Colonic mucosa (tissue), 4 donors: ENCODE measurements at places on chromosomes 3 and 15. TPM values are rescaled to one million over a fixed set of nuclear protein-coding genes. Genes with fewer than 3 reads are reported as not detected.

DNA sequence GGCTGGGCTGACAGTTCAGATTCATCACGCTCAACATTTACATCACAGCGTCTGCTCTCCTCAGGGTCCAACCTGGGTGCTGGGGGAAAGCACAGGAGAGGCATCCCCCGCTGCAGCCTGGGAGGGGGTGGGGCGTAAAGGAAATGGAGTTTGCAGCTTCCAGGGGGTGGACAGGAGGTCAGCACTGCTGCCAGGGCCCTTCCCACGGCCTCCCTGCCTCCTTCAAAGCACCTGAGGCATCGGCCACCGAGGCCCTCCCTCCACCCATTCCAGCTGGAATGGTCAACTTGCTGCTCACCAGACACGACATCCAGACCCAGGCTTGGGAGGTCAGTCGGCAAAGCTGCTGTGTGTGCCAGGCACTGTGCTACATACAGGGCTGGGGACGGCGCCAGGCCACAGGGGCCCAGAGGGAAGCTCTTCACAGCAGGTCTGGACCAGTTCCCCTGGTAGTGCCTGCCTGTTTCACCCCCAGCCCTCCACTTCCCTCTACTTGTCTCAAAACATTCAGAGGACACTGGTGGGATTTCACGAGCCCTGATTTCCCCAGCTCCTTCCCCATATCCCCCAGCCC, 120.7 kb downstream of the ANP32A start:
- no peaks in the 10 kb centered on the region for H3K27me3 ChIP-seq
- no peak overlapping the region for H3K4me3 ChIP-seq
- H3K4me1 ChIP-seq: no peaks in the 10 kb centered on the region
- H3K27ac ChIP-seq: no peak overlapping the region
- DNase-seq: no peak

DNA sequence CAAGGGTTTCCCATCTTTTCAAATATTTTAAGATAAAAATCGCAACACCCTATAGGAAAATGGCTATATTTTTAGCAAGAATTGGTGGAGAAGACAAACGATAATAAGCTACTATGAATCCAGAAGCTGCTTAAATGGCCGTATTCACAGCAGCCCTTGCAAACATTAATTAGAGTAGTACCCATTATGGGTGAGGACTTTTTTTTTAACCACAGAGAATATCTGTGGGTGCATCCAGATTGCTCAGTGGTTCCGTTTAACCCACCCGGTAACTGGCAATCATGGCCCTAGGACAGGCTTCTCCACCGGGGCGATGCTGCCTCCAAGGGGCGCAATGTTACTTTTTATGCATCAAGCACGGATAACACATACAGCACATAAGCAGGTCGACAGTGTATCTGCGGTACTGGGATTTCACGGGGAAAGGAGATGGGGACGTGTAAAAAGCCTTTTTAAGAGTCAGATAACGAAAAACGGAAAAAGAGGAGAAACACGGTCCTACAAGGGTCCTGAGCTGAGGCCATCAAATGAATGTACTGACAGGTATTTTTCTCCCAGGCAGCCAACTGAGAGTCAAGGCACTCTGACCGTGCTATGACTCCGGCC, 968 bp upstream of the TMEM266 start:
- no peaks in the 10 kb centered on the region for H3K4me1 ChIP-seq
- peak overlapping the region; percentile 45 for H3K4me3 ChIP-seq
- H3K36me3 ChIP-seq: no peaks in the 10 kb centered on the region
- H3K27ac ChIP-seq: no peak overlapping the region
- peaks cover 23% of the 10 kb centered on the region for H3K27me3 ChIP-seq
- DNase-seq: peak; percentile 20

Gene SOX14
- not detected for total RNA-seq

GRCh38 chr15:69272891-69273290, 25.8 kb upstream of the PAQR5 start:
- H3K4me3 ChIP-seq: no peak overlapping the region
- H3K27me3 ChIP-seq: no peaks in the 10 kb centered on the region
- DNase-seq: no peak
- H3K36me3 ChIP-seq: no peaks in the 10 kb centered on the region
- H3K27ac ChIP-seq: no peak overlapping the region
- no peaks in the 10 kb centered on the region for H3K4me1 ChIP-seq

GRCh38 chr15:52013151-52013791, 5.7 kb upstream of the MAPK6 start:
- no peak for DNase-seq
- no peak overlapping the region for H3K4me3 ChIP-seq
- no peaks in the 10 kb centered on the region for H3K36me3 ChIP-seq
- no peak overlapping the region for H3K27ac ChIP-seq
- no peaks in the 10 kb centered on the region for H3K4me1 ChIP-seq

Gene SH3BP5
- 5.5 TPM for total RNA-seq

GRCh38 chr15:74442063-74442462, 8.3 kb upstream of the SEMA7A start:
- H3K27me3 ChIP-seq: no peaks in the 10 kb centered on the region
- no peak overlapping the region for H3K4me3 ChIP-seq
- no peaks in the 10 kb centered on the region for H3K36me3 ChIP-seq
- DNase-seq: no peak
- no peaks in the 10 kb centered on the region for H3K4me1 ChIP-seq
- H3K27ac ChIP-seq: no peak overlapping the region
